Kidney glomerular epithelial cell (primary cell): ENCODE measurements at places on chromosomes 6 and 20.

- DNase-seq: peak; percentile 57
These were observed at the start of gene FKBP5 for GRCh38 chr6:35688605-35689322. FKBP5 (minus strand) TSS chr6:35688915; CDS start chr6:35642824, 46,091 bp downstream.

DNA sequence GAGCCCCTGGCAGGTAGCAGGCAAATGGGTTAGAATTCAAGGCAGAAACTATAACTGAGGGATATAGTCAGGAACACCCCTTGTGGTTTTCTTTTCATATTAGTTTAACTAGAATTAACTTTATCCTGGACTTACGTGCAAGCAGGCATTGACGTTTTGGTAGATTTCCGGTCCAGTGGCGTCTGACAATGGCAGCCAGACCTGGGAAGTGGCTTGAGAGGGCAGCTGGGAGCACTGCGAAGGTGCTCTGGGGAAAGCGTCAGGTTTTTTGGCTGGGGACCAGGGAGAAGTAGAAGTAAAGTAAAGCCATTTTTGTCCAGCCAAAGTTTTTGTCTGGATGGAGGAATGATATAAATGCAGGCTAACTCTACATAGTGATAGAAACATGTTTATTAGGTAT is 8.4 kb upstream of the ACSS1 start:
- no peak for DNase-seq

DNA sequence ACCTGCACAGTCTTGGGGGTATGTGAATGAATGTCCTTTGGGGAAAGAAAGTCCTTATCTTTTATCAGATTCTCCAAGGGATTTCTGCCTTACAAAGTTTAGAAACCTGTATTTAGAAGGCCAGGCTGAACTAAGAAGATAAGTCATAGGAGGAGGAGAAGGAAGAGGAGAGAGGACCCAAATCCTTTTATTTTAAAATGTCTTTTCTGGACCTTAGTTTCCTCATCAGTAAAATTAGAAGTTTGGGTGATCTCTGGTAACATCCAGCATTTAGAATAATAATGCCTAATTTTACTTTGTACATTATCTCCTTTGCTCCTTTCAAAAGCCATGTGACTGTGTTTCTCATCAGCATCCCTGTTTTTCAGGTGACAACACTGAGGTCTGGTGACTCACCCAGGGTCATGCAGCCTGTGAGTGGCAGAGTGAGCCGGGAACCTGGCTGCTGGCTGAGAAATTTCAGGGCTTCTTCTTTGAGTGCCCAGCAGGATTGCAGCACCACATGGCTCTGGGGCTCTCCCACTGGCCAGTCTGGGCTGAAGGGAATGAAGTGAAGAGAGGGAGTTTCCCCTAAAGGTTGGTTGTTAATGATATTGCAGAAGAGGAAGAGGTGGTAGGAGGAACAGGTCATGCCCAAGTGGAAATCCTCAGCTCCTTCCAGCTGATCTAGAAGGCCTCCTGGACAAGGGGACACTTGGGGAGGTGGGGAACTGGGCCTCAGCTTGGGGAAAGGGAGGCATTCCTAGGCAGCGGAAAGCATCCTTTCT is 34.0 kb downstream of the VEGFA start:
- DNase-seq: peak; percentile 47

DNA sequence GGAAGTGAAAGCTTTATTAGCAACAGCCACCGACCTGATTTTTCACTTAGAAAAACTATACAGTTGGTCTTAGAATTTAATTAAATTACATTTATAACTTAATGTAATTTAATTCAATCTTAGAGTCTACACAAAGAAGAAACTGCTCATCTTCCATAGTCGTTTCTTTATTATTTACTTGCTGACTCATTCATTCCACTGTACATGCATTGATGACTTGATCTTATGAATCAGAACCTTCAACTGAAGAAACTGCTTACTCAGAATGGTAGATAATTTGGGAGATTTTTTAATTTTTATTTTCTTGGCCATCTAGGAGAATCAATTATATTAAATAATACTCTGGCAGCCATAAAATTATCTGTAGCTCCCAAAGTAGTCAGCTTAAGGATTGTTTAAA is 1021.6 kb upstream of the FLRT3 start:
- DNase-seq: peak; percentile 11

DNA sequence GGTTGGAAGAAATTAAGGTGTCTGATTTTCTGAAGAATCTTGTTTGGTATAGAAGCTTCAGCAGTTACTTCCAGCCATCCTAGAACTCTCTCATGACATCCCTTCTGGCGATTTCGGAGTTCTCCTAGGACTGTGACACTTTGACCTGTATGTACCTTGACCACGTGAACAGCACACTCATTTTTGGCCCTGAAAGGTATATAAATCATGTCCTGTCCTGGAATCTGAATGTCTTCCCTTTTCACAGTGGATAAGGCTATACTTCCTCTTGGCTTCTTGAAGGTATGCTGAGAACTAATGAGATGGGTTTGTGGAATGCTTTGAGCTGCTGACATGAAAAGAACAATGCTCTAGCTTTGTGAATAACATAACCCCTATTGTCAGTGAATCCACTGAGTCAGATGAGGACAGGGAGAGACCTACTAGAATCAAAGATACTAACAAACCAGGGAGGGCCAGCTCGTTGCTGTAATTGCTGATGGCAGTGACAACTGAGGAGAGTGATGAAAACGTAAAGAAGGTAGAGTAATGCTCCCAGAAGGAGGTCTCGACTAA is 6.0 kb upstream of the ZDHHC14 start:
- DNase-seq: no peak

DNA sequence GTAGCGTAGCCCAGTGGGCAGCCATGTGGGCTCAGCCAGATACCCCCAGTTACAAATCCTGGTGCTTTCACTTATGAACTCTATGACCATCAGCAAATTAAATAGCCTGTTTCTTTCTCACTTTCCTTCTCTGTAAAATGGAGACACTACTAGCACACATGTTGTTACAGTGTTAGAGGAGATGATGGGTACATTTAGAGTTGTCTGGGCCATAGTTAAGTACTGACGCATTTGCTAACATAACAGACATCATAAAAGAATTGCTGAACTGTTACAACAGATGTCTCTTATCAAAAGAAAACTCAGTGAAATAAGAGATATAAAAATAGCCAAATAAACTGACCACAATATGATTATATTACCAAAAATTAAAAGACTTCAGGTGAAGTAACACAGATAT is 69.9 kb upstream of the DOK5 start:
- DNase-seq: no peak

- DNase-seq: peak; percentile 92
These were observed 2.5 kb downstream of the TNFRSF6B start for GRCh38 chr20:63698739-63699465.

- peak; percentile 93 for DNase-seq
These were observed 1153.1 kb upstream of the GJE1 start for GRCh38 chr6:140979642-140980091.
